ENCODE measurements at places on chromosomes 1 and 21.

GRCh38 chr1:163085041-163085903 is 16.1 kb downstream of the RGS4 start:
- DNase-seq, result no peak

- no peak for DNase-seq
Observed at GRCh38 chr1:74367175-74367813, 132.1 kb downstream of the TNNI3K start.

DNA sequence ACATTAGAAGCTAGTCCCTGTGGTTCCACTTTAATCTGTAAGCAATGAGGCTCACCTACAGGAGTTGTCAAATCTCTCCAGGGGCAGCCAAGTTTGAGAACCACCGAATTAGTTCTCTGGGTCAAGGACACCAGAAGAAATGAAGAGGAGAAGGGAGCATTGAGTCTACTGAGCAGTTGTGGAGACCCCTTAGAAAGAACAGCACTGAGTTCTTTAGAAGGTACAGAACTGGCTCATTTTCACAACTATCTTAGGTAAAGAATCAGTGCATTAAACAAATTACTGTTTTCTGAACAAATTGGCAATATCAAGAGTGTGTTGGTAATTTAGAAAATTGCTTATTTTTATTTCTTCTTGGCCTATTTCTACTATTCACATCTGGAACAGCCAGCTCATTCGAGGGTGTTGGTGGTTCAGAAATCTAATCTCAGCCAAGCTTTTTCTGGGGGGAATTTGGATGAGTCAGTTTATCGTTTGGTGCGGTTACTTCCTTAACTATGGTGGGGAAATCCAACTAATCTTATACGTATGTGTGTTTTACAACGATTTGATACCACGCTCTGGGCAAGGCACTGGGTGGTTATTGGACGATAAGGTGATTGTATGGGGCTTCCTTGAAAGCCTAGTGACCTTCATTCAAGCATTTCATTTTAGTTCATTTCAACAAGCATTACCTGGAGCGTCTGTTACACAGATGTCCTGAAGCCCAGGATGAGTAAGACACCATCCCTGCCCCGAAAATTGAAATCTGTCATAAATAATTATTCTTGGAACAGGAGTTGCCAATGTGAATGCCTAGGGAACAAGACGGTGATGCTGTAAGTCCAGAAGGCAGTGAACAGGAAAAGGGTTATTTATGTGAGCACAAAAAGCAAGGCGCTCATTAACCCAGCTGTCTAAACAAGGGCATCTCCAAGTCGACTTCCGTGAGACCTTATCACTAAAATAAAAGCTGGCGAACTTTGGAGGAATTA is 52.0 kb upstream of the TMPRSS2 start:
- DNase-seq, result peak; percentile 11

GRCh38 chr1:115261496-115261895 is 76.6 kb downstream of the NGF start:
- DNase-seq, result no peak

- DNase-seq, result no peak
Observed at GRCh38 chr1:110975265-110975664, 11.5 kb upstream of the LRIF1 start.

Data from NCI-H1436 (cell line).